ENCODE measurements at places on chromosomes 6 and 20. TPM values are rescaled to one million over a fixed set of nuclear protein-coding genes. Genes with fewer than 3 reads are reported as not detected.

- peaks cover 13% of the 10 kb centered on the region for H3K27me3 ChIP-seq
- no peak overlapping the region for H3K27ac ChIP-seq
- H3K4me1 ChIP-seq, result no peaks in the 10 kb centered on the region
- H3K4me3 ChIP-seq, result no peak overlapping the region
Observed at GRCh38 chr6:132405143-132405915, 4.1 kb upstream of the MOXD1 start.

DNA sequence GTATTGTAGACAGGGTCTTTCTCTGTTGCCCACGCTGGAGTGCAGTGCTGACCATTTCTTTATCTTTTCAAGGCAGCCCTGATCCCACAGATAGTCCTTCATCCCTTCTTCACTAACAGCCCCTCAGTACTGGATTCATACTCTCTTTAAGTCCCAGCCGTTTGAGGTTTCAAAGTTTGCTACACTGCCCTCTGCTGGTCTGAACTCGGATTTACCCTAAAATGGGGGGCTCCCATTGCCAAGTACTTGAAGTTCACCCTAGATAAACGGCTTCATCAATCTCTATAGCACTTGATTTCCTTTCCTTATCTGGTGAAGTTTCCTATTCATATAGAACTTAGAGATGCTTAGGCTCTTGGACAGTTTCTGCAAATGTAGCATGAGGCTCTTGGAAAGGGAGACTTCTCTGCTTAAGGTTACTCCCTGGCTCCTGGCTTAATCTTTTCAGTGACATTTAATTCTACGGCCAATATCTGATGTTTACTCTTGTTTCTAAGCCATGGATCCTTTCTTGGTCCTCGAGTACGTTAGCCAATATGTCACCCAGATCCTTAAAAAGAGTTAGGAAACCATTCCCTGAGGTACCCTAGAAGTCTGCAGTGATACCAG lies 21.4 kb upstream of the PREP start:
- H3K36me3 ChIP-seq, result no peaks in the 10 kb centered on the region
- no peaks in the 10 kb centered on the region for H3K27me3 ChIP-seq
- H3K27ac ChIP-seq, result no peak overlapping the region

GRCh38 chr6:24640166-24640565 lies 5.8 kb downstream of the KIAA0319 start:
- no peak for DNase-seq
- no peak overlapping the region for H3K27ac ChIP-seq
- H3K27me3 ChIP-seq, result peaks cover 7% of the 10 kb centered on the region

DNA sequence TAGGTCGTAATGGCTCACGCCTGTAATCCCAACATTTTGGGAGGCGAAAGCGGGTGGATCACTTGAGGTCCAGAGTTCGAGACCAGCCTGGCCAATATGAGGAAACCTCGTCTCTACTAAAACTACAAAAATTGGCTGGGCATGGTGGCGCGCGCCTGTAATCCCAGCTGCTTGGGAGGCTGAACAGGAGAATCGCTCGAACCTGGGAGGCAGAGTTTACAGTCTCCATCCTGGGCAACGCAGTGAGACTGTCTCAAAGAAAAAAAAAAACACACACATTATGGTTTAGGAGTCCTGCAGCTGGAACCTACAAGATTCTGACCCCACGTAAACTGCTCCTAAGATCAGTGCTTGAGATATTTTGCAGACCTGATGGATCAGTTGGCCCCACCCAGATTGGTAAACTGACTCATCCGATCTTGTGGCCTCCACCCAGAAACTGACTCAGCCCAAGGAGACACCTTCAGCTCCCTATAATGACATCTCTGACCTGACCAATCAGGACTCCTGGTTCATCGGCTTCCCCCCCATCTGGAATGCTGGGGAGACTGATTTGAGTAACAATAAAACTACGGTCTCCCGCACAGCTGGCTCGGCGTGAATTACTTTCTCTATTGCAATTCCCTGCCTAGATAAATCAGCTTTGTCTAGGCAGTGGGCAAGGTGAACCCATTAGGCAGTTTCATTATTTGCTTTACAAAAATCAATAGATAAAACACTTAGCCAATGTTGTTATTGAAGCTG lies 96.2 kb upstream of the BTN3A2 start:
- DNase-seq, result no peak
- no peaks in the 10 kb centered on the region for H3K27me3 ChIP-seq
- H3K27ac ChIP-seq, result no peak overlapping the region
- H3K4me1 ChIP-seq, result peaks cover 7% of the 10 kb centered on the region

ENPP1 gene
- 22.8 TPM for total RNA-seq

- no peaks in the 10 kb centered on the region for H3K36me3 ChIP-seq
- DNase-seq, result no peak
- H3K4me3 ChIP-seq, result no peak overlapping the region
- no peak overlapping the region for H3K27ac ChIP-seq
- no peaks in the 10 kb centered on the region for H3K27me3 ChIP-seq
- H3K4me1 ChIP-seq, result no peaks in the 10 kb centered on the region
Observed at GRCh38 chr20:59331721-59332329, 31.4 kb downstream of the EDN3 start.
